ENCODE measurements at places on chromosomes 5 and 9.

DNA sequence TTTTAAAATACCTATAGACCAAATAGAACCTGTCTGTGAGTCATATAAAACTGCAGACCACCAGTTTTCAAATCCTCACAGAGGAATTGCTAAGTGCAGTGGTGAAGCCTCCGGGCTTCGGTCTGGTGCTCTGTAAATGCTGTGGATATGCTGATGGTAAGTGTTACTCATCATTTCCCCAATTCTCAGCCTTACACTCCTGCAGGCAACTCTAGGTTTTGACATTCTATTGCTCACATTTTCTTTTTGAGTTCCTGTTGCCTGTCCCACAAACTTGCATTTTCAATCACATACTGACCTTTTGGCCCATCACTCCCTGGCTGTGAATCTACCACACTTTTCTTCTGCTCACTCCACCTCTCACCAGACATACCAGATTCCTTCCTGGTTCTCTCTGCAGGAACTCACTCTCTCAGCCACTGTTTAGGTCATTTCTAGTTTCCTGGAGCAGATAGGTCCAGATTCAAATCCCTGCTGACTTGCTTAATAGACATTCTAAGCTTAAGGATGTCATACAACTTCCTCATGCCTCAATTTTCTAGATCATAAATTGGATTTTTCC is 192.9 kb downstream of the RAB3C start:
- DNase-seq: no peak

DNA sequence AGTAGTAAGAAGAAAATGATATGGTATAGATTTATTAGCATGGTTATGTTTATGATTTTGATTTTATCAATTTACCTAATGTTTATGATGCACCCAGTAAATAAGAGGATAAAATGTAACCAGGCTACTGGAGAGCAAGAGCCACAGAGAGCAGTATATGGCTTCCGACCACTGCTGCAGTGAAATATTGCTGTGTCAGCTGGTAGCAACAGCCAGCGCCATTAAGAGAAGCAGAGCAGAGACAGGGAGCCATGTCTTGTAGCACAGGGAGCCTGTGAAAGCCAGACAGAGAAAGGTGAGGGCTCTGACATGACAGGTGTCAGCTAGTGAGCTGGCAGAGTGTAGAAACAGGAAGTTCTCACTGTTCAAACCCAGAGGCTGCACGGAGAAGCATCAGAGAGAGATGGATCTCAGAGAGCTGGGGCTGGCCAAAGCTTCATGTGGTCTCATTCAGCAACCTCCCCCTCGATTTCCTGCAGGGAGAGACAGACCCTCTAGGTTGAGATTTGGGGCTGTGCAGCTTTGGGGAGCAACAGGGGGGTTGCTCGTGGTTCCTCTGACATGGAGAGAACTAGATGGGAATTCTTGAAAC is 202.1 kb downstream of the MED10 start:
- DNase-seq: no peak

DNA sequence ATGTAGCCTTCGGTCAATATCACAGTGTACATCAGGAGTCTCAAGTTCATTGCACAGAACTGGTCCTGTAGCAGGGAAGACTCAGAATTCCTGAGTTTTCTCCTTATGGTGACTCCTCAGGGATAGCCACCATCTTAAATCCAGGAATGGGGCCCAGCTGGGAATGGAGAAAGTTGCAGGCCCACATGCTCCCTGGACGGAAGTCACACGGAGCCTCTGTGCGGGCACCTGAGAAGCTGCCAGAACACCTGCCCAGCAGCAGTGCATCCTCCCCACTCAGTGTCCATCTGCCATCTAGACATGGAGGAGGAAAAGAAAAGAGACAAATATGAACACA is 133.9 kb downstream of the SUSD1 start:
- DNase-seq: no peak

- no peak for DNase-seq
Measured at GRCh38 chr5:155897761-155898160, 429.2 kb upstream of the SGCD start.

DNA sequence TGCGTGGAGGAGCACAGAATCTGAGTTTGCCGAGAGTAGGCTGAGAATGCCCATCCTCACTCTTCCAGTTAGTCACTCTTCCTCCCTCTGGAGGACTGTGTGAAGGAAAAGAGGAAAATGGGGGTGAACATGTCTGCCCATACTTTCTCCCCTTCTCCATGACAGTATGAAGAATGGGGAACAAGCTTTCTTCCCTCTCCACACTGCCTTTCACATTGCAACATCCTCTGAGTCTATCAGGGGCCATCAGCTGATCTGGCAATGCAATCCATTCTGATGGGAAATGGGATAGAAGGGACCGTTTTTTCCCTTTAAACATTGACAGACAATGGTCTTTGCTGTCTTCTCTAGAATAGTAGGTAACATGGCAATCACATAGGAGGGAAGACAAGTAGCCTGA is 56.8 kb downstream of the UGCG start:
- DNase-seq: no peak

DNA sequence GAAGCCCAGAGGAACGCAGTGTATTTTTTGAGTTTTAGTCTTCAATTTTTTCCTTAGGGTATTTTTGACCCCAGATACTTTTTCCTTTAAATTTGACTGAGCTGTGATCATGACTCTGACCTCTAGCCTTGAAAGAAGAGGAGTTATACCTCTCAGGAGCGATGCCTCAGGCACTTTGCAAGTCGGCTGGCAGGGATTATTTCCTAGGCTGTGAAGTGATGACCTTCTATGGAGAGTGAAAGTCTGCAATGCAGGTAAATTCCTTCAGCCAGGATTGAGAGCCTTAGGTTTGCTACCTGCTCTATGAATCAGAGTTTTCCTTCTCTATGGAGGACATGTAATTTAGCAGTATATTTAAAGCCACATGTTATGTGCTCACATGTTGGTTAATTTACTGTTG is 10.8 kb upstream of the NUDT12 start:
- no peak for DNase-seq

DNA sequence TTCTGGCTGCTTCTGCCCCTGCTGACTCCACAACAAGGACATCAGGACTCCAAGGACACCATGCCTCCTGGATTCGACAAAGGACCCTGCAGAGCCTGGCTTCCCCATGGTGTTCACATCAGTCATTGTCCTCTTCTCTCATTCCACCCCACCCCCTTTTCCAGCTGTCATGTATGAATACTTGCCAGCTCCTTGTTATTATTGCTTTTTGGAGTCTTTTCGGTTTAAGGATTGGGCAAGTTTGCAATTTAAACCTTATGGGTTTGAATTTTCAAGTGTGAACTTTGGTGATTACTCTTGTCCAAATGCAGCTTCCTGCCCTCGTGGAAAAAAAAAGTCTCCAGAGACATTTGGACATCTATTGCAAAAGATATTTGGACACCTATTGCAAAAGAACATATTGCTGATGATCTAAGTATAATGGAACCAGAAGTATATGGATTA is 14.2 kb upstream of the LVRN start:
- no peak for DNase-seq

DNA sequence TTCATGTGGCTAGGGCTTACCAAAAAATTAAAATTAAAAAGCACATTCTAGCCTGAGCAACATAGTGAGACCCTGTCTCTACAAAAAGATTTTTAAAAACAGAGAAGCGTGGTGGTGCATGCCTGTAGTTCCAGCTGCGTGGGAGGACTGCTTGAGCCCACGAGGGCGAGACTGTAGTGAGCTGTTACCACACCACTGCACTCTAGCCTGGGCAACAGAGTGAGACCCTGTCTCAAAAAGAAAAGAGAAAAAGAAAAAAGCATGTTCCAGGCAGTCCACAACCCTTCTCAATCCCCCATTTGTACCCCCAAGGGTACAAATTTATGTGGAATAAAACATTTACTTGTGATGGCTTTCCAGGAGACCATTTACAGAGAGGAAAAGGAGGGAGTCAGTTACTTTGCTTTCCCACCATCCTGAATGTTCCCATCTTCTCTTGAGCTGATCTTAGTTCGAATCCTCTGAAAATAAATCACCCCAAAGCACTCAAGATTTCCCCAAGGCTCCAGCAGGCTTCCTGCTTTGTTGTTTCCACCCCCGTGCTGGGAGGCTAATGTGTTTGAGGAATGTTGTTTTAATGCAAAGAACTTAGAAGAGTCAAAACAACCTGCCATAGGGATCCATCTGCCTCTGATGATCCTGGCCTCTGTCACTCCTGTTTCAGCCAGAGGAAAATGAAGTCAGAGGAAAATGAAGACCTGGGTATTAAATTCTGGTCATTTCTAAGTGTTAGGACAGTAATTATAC is 384.7 kb downstream of the BNC2 start:
- no peak for DNase-seq

GRCh38 chr5:73365301-73365853 is 83.2 kb downstream of the FOXD1 start:
- no peak for DNase-seq

DNA sequence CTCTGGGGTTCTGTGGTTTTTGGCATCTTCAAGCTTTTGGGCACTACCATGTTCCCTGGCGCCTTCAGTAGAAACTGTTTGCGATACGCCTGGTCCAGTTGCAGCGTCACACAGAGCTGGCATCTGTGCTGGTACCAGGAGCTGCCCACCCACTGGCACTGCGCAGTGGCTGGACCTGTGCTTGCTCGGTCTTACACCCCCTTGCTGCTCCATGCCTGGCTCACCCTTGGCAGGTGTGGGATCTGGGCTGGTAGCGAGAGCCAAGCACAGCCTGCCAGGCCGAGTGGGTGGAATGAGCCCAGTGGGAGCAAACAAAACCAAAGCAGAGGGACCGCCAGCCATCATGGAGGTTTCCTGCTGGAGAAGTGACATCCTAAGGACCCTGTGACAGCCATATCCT is 170.2 kb upstream of the IRX2 start:
- no peak for DNase-seq

DNA sequence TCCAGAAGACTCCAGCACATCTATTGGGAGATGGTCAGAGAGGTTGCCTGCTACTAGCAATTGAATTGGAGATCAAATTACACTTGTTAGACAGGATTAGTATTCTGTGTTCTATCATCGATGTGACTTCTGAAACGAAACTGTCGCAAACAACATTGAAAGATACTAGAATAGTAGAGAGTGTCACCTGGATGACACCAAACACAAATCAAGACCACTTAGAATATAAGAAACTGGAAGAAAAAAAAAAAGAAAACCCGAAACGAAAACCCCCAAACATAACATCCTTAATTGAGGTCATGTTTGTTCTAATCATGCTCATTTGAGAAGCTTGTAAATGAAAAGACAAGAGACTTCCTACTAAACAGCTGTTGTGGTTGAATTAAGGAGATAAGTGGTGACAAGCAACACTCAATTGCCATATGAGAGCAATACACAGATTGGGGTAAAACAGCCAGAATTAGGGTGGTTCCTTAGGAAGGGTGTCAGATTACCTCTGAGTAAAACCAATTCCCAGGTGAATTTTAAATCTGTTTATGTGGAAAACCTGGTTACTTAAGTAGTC is 97.6 kb downstream of the BASP1 start:
- DNase-seq: no peak

- DNase-seq: no peak
Measured at GRCh38 chr5:36936309-36936708, 59.7 kb downstream of the NIPBL start.

DNA sequence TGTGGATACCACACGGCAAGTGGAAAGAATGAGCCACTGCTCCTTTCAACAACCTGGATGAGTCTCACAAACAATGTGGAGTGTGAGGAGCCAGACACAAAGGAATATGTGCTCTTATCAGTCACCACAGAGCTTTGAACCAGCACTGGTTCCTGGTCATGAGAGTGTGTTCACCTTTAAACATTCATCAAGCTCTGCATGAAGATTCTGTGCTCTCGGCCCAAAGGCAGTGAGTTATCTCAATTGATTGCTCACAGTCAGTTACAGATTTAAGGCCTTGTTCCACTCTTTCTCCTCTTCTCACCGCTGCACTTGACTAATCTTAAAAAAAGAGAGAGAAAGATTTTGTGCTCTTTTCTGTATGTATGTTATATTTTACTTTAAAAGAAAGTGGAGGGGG is 19.4 kb downstream of the LRSAM1 start:
- no peak for DNase-seq

DNA sequence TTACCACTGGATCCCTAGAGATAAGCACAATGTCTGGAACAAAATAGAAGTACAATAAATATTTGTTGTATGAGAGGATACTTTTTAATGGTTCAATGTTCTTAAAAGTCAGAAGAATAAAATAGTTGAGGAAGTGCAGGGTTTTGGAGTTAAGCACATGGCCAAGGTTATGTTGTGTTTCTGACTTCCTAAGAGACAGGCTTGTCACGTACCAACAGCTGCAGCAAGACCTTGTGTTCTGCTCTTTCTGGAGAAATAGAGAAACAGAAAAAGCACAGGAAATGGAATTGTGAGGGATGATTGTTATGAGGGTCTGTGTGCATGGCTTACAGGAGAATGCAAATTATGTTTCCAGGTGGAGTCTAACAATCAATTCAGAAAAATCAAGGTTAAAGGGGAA is 12.9 kb downstream of the CARTPT start:
- no peak for DNase-seq

- DNase-seq: no peak
Measured at GRCh38 chr5:8366266-8366665, 497.3 kb downstream of the MTRR start.

DNA sequence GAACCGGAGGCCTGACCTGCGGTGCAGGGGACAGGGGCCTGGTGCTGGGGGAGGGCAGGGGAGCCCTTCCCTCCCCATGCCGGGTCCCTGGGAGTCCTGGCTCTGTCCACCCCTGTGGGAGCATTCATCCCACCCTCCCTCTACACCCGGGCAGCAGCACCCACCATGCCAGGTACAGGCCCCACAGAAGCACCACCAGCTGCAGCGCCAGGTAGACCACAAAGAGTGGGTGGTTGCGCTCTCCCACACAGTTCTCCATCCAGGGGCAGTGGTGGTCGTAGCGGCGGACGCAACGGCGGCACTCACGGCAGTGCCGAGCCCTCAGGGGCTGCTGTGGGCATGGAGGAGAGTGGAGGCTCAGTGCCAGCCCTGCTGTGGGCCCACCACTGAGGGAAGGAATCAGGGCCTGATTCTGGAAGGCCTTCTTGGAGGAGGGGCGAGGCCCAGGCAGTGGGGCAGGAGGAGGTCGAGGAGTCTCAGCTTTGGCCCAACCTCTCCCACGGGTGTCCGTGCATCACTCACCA is 2.4 kb downstream of the ZDHHC12 start:
- DNase-seq: no peak

GRCh38 chr9:135813671-135814290 is 93.6 kb downstream of the CAMSAP1 start:
- DNase-seq: no peak

DNA sequence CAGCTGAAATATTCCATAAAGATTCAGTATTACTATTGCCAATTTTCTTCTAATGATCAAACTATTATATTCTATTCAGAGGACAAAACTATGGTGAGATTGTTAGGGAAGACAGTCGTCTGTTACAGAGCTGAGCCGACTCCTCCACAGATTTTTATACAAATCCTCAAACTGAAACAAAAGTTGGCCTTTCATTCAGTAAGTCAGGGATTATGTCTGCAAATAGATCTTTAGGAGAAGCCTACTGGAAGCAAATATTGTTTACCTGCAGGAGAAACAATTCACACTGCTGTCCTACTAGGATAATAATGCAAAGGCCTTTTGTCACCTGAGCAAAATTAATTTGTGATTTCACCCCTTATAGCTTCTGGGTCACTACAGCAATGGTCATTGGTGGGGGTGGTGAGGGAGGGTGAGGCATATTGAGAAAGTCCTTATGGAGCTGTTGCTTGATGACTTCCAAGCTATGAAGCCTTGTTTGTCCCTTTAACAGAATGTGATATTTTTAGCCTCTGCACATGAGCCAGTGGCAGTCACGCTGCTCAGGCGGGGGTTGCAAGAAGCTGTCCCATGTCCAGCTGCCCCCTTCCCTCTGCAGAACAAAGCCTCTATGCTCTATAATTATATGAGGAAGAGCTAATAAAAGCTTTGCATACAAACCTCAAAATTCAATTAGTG is 200.5 kb upstream of the KLF9 start:
- peak; percentile 35 for DNase-seq
